GM13976 (cell line): ENCODE measurements at places on chromosomes 6 and 20.

DNA sequence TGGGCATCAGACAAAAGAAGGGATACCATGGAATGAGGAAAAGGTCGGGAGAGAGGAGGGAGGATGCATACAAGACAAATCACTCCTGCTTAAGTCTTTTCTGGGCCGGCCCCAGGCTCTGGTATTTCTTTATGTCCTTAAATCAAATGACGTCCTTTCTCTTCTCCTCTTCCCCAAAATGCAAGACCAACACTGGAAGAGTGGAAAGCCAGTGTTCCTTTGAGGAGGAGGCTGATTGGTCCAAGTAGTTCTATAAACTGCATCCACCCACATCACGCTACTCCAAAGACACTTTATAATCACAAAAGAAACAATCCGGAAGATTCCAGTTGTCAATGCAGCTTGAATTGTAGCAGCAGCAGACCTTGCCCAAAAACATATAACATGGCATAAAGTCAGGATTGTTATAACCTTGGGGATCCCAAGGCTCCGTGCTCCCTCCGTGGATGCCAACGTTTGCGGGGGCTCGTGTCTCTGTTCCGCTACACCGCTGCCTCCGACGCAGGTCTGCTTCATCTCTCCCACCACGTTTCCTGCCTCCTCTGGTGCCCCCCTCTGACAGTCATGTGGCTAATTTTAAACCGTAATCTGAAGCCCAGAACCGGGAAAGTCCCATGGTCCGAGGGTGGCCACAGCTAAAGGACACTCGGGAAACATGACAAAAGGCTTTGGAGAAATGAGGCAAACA lies 47.1 kb downstream of the MCUR1 start:
- no peak for DNase-seq

GRCh38 chr6:136660727-136661126 lies 110.5 kb upstream of the MAP7 start:
- DNase-seq = no peak

DNA sequence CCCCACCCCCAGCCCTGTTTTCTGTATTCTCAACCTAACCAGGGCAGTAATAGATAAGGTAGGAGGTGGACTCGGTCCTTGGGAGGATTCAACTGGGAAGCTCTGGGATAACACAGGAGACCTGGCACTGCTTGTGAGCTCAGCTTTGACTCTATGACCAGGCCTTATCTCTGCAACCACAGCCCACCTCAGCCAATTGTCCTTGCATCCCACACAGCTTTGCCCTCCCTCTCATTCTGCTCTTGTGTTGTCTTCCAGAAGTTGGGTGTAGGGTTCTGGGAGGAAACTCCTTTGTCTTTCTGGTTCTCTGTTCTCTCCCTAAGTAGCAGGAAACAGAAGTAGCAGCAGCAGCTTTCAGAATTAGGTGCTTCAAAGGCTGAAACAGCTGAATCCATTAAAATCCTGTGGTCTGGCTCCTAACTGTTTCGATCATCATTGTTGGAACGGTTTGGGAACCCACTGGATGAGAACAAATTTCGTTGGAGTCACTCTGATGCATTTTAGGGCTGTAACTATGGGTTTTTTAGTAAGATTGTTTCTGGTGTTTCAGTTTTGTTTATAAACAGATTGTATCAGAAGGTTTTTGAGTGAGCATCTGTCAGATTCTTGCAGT lies 32.4 kb upstream of the SNX9 start:
- DNase-seq = no peak

DNA sequence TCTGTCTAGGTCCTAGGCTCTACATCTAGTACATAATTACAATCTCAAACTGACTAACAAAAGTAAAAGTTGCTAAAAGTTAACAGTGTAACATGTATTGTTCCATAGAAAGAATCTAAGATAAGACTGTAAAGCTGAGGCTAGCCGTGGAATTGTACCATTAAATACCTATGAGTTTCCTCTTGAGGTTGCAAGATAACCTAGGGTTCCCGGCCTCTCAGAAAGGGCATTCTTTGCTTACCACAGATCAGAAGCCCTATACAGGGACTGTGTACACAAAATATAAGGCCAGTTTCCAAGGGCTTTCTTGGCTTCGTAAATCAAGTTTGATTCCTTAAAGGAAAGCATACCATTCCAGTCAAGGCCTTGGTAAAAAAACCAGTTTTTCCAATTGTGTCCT lies 11.5 kb upstream of the SLC52A3 start:
- no peak for DNase-seq

DNA sequence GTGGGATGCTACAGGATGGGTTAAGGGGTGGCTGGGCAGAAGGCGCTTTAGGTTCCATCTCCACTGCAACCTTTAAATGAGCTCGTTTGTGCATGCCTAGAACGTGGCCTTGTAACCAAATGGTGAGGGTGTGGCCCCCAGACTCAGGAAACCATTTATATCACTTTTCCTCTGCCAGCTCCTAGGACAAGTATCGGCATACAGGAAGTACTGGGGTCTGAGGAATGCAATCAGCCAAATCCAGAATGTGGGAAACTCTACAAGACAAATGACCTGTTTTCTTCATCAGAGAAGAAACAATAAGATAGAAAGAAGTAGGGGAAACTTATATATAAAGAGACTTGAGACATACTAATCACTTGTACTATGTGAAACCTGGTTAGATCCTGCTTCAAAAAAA lies 21.2 kb downstream of the AK9 start:
- DNase-seq = no peak

- DNase-seq = no peak
Measured at GRCh38 chr6:138346302-138347195, 31.2 kb upstream of the SMIM28 start.

GRCh38 chr20:19048995-19049501 lies 163.4 kb upstream of the SLC24A3 start:
- DNase-seq = no peak

DNA sequence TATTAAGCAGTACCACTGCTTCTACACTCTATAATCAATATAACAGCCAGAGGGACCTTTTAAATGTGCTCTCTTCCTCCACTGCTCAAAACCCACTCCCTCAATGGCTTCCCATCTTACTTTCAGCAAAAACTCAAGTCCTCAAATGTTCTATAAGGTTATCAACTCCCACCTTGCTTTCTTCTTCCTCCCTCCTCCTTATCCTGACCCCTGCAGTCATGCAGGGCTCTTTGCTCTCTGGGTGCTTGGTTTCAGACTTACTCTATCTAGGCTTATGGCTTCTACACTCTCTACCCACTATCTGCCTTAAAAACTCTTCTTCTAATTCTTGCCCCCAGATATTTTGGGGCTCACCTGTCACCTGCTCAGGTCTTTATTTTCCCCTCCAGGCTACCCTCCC lies 5.3 kb downstream of the ARHGAP18 start:
- no peak for DNase-seq
